ENCODE measurements at places on chromosomes 1 and 21. TPM values are rescaled to one million over a fixed set of nuclear protein-coding genes. Genes with fewer than 3 reads are reported as not detected.

DNA sequence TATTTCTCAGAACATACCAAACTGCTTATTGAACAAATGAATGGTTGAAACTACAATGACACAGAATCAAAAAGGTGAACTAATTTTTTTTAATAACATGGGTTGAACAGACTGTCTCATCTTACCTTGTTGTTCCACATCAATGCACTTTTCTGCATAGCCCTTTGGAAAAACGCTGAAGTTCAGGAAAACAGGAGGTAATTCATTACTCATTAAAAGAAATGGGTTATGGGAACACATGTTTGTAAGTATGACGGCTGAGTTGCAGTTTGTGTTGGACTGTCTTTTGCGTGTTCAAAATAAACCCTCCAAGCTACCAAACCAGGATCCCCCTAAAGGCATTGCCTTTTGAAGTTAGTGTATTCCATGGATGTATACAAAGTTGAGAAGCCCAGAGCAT, 514.9 kb upstream of the PKN2 start:
- H3K36me3 ChIP-seq = no peaks in the 10 kb centered on the region
- DNase-seq = no peak
- peaks cover 51% of the 10 kb centered on the region for H3K4me1 ChIP-seq
- H3K27ac ChIP-seq = no peak overlapping the region

Gene ARTN
- total RNA-seq = 0.39 TPM

DNA sequence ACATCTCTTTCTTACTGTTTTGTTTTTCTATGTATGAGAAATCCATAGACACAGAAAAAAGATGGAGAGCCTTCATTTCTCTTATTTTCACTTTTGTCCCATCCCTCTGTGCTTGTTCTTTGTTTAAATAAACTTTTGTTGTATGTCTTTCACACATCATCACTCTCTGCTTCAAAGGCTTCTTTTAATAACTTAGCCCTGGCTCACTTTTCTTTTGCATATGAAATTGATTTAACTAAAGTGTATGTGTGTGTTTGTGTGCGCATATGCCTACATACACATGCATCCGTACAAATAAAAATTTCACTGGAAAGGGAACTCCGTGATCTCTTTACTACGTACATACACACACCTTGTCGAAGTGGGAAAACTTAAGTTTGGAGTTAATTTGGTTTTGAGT, 168.6 kb downstream of the NFIA start:
- no peak overlapping the region for H3K27ac ChIP-seq
- no peak overlapping the region for H3K4me3 ChIP-seq
- peaks cover 26% of the 10 kb centered on the region for H3K4me1 ChIP-seq
- no peaks in the 10 kb centered on the region for H3K27me3 ChIP-seq
- no peak for DNase-seq
- peaks cover 5% of the 10 kb centered on the region for H3K36me3 ChIP-seq

DNA sequence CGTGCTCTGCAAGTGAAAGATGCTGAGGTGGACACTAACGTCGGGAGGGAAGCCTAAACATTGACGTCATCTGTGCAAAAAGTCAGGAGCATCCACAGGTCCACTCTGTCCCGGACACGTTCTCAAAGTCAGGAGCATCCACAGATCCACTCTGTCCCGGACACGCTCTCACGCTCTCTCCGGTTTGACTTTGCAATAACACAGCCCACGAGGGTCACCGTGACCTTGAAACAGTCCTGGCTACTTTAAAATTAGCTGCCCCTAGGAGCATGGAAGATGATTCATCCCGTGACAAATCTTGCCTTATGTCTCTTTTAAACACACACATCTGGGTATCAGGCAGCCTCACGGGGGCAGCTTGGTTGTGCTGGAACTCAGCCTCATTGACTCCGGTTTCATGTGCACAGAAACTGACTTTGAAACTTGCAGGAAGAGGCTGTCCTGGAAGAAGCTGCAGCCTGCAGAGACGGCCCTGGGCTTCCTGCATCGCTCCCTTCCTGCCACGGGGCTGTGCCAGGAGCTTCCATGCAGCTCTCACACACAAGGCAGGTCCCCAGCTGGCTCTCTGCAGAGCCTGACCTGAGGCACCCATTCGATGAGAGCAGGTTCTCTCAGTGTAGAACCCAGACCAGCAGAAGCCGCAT, 18.1 kb upstream of the COL18A1 start:
- no peak overlapping the region for H3K4me3 ChIP-seq
- H3K4me1 ChIP-seq = no peaks in the 10 kb centered on the region
- H3K27ac ChIP-seq = no peak overlapping the region
- DNase-seq = no peak
- H3K27me3 ChIP-seq = peaks cover 21% of the 10 kb centered on the region

DNA sequence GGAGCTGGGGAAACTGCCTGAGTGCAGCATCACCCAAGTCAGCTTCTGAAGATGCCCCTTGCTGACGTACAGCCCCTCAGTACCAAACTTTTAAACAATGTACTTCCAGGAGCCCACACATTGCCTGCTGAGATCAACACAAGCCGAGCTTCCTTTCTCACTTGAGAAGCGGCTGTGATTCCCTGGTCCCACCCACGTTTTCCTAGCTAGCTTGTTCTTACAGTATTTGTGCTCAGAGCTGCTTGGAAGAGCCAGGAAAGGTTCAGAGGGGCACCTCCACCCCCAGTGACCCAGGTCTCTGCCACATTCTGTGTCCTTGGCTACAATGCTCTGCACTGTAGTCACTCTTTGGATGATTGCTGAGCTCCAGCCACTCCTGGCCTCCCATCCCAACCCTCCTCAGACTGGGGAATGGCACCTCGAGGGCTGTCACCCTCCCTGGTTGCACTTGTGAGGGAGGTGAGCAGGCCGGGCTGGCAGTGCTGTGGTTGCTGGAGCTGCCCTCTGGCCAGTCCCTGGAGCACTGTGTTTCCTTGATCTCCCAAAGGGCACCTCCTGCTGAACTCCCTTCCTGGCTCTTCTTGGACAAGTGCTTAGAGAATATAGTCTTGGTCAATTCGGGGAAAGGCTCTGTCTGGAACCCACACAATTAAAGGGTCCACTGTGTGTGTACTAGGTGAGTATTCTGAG, 355.1 kb downstream of the AJAP1 start:
- H3K4me1 ChIP-seq = no peaks in the 10 kb centered on the region
- H3K36me3 ChIP-seq = no peaks in the 10 kb centered on the region
- H3K27ac ChIP-seq = no peak overlapping the region
- DNase-seq = no peak
- H3K4me3 ChIP-seq = no peak overlapping the region
- H3K27me3 ChIP-seq = no peaks in the 10 kb centered on the region

Gene GJA4
- total RNA-seq = not detected

DNA sequence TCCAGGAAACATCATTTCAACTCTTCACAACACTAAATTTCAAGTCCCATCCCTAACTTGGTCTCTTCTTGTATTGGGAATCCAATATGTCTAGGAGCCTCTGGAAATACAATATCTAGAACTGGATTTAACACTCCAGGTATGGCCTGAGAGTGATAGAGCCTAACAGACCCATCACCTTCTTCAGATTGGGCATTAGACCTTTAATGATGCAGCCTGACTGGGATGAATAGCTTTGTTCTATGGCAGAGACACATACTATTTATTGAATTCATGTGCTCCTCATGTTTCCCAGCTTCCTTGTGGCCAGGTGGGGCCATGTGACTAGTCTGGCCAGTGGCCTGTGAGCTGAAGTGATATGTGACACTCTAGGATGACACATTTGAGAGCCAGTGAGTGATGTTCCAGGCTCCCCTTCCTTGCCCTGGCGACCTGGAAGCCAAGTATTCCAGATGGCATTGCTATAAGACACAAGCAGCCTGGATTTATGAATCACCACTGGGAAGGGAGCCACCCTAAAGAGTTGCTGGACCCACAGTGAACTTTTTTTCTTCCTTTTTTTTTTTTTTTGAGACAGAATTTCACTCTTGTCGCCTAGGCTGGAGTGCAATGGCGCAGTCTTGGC, 31.0 kb upstream of the POU3F1 start:
- DNase-seq = no peak
- no peaks in the 10 kb centered on the region for H3K36me3 ChIP-seq
- H3K27me3 ChIP-seq = peaks cover 78% of the 10 kb centered on the region
- no peak overlapping the region for H3K4me3 ChIP-seq
- no peaks in the 10 kb centered on the region for H3K4me1 ChIP-seq
- no peak overlapping the region for H3K27ac ChIP-seq

Gene S100B
- total RNA-seq = not detected

GRCh38 chr1:7526196-7526866, 244.8 kb upstream of the VAMP3 start:
- no peaks in the 10 kb centered on the region for H3K4me1 ChIP-seq
- H3K36me3 ChIP-seq = no peaks in the 10 kb centered on the region
- H3K27ac ChIP-seq = no peak overlapping the region
- no peak for DNase-seq
- no peak overlapping the region for H3K4me3 ChIP-seq
- peaks cover 48% of the 10 kb centered on the region for H3K27me3 ChIP-seq

DNA sequence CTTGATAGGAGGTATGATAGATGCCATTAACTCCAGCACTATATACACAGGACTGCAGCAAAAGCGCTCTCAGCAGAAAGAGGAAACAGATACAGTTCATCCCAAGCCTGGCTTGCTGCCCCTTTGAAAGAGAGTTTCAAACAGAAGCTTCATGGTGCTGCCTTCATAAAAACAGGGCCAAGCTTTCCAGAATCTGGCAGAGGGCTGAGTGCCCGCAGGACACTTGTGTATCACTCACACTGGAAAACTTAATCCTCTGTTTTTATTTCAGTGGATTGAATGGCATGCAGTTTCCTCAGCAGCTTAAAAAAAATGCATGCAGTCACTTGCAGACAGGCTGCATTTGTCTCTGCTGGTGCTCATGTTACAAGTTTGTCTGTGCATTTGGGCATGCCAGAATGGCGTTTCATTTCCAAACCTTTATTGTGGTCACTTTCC, 40.4 kb downstream of the KCNJ15 start:
- no peaks in the 10 kb centered on the region for H3K27me3 ChIP-seq
- H3K27ac ChIP-seq = no peak overlapping the region
- DNase-seq = no peak
- no peak overlapping the region for H3K4me3 ChIP-seq
- peaks cover 10% of the 10 kb centered on the region for H3K4me1 ChIP-seq
- peaks cover 11% of the 10 kb centered on the region for H3K36me3 ChIP-seq

All from Calu3 (cell line).